ENCODE measurements at places on chromosomes 4 and X.

DNA sequence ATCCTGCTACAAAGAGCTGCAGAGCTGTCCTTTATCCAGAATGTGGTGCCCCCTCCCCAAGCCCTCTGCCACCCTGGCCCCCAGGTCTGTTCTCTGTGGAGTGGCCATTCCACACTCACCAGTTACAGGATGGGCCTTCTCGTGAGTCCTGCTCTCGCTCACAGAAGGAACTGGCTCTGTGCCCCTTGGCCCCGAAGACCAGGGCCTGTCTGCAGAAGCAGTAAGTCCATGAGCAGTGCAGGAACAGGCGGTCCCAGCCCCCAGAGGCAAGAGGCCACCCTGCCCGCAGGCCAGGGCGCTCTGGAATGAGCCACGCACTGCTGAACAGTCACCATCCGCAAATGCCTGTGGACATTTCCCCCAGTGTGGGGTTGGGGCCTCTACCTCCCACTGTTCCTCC lies 92.2 kb downstream of the DCTD start:
- no peak for DNase-seq

- DNase-seq = no peak
Measured at GRCh38 chrX:129705988-129706387, 32.8 kb upstream of the XPNPEP2 start.

GRCh38 chr4:150863456-150863855 lies 151.6 kb downstream of the LRBA start:
- DNase-seq = no peak

DNA sequence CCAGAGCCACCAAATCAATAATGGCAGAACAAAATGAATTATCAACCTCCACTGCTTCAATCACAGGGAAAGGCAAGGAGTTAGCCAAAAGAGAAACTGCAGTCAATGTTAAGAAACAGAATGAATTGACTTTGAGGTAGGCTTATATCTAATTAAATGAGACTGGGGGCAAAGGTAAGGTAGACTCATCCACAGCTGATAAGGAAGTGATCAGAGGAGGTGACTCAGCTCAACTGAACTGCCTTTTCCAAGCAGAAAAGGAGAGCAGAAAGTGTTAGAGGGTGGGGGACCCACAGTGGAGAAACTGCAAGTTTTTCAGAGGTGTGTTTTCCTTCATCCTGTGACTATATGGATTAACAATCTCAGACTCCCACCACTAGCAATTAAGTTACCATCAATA lies 345.8 kb upstream of the PPARGC1A start:
- no peak for DNase-seq

DNA sequence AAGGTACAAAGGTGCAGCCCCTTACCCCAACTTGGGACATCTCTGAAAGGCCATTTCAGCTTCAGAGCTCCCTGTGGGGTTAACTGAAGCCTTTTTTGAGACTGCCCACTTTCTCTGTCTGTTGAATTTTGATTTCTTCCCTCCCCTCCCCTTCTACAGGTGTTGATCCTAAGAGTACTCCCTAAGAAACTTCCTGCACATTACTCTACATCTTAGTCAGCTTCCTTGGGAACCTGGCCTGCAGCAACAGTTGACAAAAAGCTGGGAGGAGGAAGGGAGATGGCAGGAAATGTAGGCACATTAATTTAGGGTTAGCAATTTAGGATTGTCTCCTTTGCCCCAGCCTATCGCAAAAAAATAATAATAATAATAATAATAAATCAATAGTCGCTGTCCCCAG lies 1.2 kb upstream of the IDS start:
- no peak for DNase-seq

Data from stimulated activated CD4-positive, alpha-beta T cell treated with anti-CD3 and anti-CD28 coated beads, Interleukin-4, amount 100 ng/mL, for 4 hours (primary cell).